ENCODE measurements at places on chromosomes 12 and 14. TPM values are rescaled to one million over a fixed set of nuclear protein-coding genes. Genes with fewer than 3 reads are reported as not detected.
A peak's percentile ranks its signal among the peaks of the same experiment; 100 is the strongest.

GRCh38 chr14:33776871-33777270 lies 174.0 kb downstream of the EGLN3 start:
- DNase-seq, result no peak

DNA sequence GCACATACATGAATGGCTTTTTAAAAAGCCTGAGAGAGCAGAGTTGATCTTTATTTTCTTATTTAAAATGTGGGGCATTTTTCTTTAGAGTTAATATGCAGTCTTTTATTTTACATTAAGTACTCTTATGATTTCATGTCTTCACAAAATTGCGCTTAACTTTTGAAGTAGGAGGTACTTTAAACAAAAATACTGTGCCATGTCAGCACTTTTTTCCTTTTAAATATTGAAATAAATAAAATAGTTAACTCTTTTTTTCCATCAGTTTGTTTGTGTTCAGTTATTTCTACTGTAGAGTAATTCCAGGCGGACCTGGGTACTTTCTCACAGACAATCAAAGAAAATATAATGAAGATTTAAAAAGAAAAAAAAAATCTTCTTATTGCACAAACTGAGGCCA lies 231.7 kb downstream of the DPF3 start:
- DNase-seq, result no peak

- peak; percentile 38 for DNase-seq
Measured at GRCh38 chr14:51093371-51094281, 1.3 kb downstream of the TRIM9 start.

The RIC8B gene
- 33.2 TPM for total RNA-seq

DNA sequence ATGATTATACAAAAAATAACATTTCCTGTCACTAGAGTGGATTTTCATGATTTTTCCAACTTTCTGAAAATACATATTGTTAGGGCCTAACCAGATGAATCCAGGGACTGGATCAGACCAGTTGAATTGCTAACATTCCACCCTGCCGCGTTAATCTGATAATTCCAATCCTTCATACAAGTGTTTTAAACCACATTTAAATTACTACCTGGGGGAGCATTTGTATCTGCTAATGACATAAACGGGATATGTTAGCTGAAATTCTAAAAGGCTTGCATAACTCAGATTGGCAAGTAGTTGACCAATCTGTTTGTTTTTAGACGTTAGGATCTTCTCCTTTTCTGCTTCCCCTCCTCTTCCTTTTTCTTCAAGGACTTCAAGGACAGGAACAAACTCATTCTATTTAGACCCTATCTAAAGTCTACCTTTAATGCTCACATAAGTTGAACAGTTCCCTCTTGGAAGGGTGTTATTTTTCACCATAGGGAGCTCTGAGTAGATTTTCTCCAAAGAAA lies 239.0 kb downstream of the ADAMTS20 start:
- DNase-seq, result no peak

- DNase-seq, result peak; percentile 79
Measured at GRCh38 chr12:56119361-56119796, 1.3 kb downstream of the ZC3H10 start.

DNA sequence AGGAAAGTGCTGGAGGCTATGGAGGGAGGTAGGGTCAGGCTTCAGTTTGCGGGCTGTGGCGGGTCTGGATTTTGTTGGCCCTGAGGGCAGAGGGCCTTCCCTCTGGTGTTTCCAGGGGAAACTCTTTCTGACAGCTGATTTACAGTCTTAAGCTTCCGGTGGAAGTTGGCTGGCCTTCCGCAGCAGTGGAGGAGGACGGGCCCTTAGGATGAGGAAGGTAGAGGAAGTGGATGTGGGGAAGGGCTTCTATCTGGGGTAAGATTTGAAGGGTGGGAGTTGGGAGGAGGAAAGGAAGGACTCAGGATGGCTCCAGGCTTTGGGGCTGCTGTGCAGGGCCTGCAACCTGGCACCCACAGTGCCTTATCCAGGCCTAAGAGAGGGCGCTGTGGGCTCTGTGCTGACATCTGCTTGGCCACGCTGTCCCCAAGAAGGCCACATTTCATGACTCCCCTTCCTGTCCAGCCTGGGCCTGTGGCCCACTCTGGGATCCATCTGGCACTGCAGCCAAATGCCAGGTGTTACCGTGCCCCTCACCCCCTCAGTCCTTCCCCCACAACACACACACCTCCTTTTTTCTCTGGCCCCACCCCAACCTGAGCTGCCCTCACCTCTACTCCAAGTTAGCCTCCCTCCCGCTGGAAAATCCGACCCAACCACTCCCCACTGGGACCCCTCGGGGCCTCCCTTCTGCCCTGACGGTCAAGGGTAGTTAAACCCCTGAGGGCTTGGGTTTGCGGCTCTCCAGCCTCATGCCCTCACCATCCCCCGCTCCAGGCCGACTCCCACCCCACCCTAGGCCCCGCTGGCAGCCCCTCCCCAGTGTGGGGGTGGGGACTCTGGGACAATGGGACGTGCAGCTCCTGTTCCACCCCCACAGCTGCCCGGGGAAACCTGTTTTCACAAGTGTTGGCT lies 7.7 kb upstream of the PPP1R13B start:
- DNase-seq, result peak; percentile 40

- DNase-seq, result no peak
Measured at GRCh38 chr14:90534091-90534837, 137.4 kb downstream of the CALM1 start.

The TEX22 gene
- total RNA-seq, result not detected

GRCh38 chr14:84288781-84289180 lies 1241.2 kb upstream of the FLRT2 start:
- no peak for DNase-seq

DNA sequence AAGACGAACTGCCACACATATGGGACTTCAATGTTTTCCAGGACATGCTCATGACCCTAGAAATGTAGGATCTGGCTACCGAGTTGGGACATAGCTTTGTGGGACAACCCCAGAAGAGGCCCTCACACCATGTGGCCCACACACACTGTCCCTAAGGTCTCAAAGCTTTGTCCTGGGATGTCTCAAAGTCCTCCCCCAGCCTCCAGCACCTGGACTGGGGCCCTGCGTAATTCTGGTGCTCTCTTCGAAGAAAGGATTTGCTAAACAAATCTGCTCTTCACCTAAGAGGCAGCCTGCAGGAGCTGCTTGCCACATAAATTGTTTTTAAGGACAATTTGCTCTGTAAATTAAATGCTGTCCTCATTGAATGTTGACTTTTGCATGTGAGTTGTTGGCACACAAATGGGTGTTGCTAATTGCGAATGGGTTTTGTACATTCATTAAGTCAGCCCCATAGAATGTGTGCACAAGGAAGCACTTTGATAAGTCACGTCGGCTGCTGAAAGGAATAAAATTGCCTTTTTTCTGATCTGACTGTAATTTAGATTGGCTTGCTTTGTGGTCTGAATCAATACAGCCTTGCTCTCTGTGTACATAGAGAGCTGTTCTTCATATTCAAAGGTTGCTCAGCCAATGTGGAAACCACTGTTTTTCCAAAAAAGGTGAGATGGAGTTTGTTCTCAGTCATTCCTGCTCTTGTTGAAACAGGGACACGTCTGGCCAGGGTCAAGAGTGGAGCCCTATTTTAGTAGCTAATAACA lies 161.6 kb upstream of the PWP1 start:
- no peak for DNase-seq

- DNase-seq, result no peak
Measured at GRCh38 chr12:66189889-66190288, 875 bp downstream of the IRAK3 start.

DNA sequence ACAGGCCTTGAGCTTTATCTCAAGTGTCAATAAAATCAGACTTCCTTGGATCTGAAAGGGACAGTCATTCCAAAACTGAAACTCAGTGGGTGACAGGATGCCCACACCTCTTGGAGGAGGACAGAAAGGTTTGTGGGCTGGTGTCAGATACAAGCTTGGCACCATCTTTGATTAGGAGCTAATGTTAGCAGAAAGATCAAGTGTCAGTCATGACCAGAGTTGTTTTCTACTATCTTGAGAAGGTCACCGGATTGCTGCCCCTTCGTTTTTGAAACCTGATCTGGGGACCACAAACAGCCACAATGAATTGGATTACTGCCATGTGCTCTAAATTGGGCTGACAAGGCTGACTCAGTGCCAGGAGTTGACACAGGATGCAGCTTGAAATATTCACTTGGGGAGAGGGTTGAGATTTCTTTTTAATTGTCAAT lies 88.3 kb downstream of the OTOGL start:
- peak; percentile 14 for DNase-seq

DNA sequence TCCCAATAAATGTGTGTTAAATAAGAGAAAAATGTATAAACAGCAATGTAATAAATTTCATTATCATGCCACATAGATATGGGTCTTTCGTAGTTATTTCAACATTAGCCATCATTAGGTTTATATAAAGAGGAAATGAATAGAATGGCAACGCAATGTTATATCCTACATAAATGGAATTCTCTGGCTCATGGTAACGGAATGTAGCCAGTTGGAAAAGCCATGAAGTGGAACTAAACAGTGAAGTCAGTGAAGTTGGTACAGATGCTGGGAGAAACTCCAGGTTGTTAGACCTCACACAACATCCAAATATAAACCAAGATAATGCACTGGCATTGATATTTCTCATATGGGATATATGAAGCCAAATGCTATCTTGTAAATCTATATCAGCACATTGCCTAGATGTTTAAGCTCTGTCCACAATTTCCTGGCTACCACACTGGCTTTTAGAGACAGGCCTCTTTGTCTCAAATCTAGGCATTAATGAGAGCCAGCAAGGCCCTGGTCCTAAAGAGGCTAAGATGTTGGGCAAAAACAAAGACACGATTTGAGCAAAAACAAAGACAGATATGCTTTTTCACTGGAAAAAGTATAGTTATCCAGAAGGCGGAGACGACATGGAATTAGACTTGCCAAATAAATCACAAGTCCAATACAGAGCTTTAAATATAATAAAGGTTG lies 861.0 kb downstream of the RPS29 start:
- no peak for DNase-seq

GRCh38 chr14:40365305-40365704 lies 933.1 kb upstream of the FBXO33 start:
- DNase-seq, result no peak

- DNase-seq, result no peak
Measured at GRCh38 chr14:96086032-96086431, 46.9 kb downstream of the C14orf132 start.

The TEDC1 gene
- 9.4 TPM for total RNA-seq

- no peak for DNase-seq
Measured at GRCh38 chr12:124441443-124442194, 125.8 kb downstream of the NCOR2 start.

Data from uterus (tissue), 4 donors.